ENCODE measurements at places on chromosomes 4 and X.

GRCh38 chr4:14284578-14284977 is 657.1 kb upstream of the BOD1L1 start:
- no peak for DNase-seq

DNA sequence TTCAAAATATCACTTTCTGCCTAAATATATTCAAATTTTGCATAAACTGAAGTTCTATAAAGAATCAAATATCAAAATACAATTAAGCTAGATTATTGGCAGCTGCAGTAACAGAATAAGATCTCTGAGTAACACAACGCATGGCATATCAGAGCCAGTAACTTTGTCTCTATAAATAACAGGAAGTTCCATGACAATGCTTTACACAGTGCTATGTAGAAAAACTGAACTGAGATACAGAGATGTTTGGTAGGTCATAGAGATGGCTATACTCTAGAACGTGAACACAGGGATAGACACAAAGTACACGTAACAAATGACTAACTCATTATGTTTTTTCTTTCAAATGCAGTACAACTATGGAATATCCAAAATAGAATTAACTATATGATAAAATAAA is 18.2 kb downstream of the UBE2D3 start:
- DNase-seq: no peak

DNA sequence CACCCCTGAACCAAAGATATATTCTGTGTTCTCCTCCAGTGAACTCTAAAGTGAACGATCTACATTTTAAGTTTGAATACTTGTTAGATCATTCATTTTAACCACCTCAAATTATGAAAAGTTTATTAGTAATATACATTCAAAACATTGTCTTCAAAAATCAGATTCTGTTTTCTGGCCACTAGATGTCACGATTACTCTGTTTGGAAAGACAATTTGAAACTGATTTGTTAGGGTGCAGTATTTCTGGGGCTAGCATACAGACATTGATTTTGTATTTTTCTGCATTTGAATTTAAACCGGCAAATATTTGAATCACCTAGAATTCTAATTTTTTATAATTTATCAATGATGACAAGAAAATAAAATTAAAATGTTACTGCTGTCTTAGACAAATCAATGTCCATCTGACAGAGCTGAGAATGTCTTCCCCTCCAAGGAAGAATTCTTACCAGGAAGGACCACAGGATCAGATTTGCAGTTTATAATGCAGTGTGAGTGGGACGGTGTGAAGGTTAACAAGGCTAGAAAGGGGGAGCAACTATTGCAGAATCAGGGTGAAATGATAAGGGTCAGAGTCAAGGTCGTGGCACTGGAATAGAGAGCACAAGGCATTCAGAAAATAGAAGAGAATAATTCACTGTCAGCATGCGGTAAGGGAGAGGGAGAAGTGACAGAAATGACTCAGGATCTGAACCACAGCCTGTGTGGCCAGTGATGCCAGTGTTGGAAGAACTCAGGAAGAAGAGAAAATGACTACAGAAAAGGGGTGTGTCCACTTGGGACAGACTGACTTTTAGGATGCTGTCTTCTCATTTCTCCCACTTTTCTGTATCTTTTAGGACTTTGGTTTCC is 91.6 kb downstream of the ANXA10 start:
- DNase-seq: no peak

GRCh38 chr4:35820003-35820402 is 424.3 kb downstream of the ARAP2 start:
- no peak for DNase-seq

- DNase-seq: no peak
These were observed 50.9 kb downstream of the TSPAN7 start for GRCh38 chrX:38612281-38612680.

GRCh38 chr4:98691588-98691987 is 33.2 kb upstream of the TSPAN5 start:
- no peak for DNase-seq

DNA sequence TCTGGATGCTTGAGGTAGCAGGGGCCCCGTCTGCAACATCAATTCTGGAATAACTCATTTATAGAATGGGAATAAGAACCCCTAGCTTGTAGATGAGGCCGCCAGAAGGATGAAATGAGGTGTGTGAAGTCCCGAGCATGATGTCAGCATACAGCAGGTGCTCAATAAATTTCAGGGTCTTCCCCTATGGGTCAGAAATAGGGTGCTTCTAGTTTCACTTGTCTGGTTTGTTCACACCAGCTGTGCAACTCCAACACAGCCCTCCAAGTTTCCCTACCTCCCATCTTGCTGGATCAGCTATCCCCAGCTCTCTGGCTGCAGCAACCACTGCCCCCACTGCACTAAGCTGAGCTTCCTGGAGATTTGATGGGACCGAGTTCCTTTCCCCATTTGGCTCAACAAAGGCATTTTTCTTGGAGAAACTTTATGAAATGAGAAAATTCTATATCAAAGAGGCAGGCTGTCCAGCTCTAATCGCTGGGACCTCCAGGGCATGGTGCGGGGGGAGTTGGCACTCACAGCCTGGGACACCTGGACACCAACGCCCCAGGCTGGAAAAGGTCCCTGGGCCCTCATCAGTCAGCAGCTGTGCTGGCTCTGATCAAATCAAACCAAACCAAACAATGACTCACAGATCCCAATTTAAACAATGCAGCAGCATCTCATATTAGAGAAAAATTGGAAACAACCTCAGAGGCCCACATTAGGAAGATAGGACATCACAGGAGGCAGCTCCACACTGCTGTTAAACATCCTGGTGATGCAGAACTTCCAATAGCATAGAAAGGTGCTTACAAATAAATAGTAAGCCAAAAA is 13.3 kb downstream of the SLC2A9 start:
- DNase-seq: no peak

DNA sequence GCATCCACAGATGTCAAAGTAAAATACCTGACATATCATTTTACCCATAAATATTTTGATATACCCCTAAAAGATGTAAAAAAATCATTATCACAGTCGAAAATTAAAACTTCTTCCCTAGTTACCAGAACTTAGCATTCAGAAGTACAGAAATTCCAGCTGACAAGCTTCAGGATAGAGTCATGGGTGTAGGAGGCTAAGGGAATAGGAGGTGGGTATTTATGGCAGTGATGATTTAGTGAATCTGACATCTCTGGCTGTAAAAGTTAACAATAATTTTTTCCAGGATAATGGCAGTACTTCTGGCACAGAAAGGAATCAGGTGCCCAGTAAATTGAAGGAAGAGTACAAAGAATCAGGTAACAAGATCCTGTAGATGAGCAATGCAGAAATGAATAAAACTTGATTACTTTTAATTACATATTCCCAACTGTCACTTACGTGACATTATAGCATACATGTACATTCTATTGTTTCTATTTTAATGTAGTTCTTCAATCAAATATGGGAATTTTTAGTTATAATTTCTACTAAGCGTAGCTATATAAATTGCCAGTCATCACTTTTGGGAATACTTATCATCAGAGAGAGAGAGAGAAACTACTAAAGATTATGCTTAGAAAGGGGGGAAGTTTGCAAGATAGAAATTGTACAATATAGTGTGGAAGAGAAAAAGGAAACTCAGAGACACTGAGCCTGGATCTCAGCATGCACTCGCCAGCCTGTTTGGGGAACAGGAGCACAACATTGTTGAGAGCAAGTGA is 143.4 kb downstream of the TMEM144 start:
- DNase-seq: no peak

DNA sequence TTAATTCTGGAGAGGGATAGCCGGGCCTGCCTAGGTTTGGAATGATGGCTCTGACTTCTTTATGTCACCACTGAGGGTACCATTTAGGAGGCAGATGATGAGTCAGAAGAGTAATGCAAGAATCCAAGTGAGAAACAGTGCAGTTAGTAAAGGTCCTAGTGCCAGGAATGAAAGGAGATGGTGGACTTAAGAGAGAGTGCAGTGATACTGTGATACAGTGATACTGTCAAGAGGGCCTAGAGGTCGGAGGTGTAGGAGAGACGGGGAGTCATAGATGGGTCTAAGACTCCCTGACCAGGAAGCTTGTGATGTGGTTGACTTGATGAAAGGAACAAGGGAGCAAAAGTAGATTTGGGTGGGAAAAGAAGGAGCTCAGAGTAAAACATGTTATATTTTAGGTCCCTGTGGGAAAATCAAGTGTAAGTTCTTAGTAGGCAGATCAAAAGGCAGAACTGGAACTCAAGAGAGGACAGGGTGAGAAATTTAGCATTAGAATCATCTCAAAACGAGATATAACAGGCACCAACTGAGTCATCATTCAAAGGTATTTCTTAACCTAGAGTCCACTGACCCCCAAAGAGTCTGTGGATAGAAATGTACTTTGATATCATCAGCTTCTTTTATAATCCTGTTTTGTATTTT is 85.0 kb downstream of the NFKB1 start:
- no peak for DNase-seq

DNA sequence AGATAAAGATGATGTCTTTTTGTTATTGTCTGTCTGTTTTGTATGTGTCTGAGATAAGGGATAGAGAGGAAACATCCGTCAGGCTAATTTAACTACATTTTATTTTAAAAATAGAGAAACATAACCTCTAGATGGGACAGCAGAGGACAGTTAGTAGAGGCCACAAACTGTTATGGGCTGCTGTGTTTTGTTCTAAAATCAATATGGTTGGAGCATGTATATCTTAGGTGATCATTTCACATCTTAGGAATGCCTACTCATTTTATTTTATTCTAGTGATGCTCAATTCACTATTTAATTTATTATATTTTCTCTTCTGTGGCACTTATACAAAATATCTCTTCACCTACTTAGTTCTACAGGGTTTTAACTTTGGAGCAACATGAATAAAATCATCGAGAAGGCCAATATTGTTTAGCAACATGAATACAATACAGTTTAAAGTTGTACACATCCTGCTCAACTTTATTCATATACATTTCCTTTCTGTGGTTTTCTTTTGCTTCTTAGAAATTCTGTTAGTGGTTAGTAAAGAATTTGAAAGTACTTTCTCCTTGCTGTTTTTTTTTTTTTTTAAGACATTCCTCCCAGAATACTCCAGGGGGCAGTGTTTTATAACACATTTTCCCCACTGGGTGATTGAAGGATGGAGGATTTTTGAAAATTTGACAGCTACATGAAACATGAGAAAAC is 392.9 kb downstream of the UNC5C start:
- no peak for DNase-seq

- no peak for DNase-seq
These were observed 162.0 kb upstream of the EOLA2 start for GRCh38 chrX:150100261-150100660.

GRCh38 chr4:40675166-40675565 is 45.5 kb upstream of the RBM47 start:
- no peak for DNase-seq

DNA sequence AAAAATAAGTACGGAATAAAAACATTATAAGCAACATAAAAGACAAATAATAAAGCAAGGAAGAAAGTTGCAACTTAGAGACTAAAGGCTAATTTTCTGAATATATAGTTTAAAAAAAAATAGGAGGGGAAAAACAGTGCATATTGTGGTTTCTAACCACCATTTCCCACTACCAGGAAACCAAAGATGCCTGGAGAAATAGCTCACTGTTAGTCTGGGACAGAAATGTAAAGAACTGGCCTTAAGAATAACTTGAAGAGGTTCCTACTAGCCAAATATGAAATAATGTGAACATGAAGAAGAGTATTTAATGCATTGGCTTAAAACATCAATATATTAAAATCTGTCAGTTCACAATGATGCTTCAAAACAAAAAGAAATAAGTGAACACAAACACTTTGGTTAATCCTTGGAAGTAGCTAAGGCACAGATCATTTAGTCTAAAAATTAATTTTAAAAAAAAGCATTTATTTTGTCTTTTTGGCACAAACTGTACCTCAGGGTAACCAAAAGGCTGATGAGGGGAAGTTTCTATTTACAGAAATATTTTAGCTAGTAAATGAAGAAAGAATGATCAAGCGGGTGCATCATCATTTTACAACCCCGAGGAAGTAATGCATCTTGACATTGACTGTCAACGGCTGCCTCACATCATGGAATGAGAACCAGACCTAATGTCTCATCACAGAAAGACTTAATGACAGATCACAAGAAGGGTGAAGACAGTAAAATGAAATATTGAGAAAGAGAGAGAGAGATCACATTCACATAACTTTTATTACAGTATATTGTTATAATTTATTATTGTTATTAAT is 297.2 kb upstream of the LDB2 start:
- no peak for DNase-seq

DNA sequence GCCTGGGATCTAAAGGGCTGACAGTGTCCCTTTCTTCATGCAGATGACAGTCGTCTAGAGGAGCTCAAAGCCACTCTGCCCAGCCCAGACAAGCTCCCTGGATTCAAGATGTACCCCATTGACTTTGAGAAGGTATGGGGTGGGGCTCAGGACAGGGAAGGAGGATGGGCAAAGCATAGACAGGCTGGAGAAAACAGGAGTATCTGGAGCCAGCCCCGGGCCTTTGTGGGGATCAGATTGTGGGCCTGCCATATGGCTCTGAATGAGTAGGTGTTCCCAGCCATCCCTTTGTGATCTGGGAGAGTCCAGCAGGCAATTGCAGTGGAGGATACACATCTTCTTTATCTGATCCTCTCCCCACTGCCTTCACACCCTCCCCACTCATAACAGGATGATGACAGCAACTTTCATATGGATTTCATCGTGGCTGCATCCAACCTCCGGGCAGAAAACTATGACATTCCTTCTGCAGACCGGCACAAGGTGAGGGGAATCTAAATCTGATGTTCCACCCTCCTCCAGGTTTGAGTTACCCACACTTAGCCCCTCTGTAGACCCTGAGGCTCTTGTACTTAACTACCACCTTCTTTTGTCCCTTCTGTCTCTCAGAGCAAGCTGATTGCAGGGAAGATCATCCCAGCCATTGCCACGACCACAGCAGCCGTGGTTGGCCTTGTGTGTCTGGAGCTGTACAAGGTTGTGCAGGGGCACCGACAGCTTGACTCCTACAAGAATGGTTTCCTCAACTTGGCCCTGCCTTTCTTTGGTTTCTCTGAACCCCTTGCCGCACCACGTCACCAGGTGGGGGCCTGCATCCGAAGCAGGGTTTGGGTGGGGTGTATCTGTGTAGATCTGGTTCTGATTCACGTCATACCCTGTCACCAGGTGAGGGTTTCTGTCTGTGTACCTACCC is 5.8 kb upstream of the CDK16 start:
- no peak for DNase-seq

- no peak for DNase-seq
These were observed 17.2 kb upstream of the PDLIM5 start for GRCh38 chr4:94434505-94434904.

GRCh38 chr4:97139791-97140190 is 1003.5 kb downstream of the STPG2 start:
- no peak for DNase-seq

DNA sequence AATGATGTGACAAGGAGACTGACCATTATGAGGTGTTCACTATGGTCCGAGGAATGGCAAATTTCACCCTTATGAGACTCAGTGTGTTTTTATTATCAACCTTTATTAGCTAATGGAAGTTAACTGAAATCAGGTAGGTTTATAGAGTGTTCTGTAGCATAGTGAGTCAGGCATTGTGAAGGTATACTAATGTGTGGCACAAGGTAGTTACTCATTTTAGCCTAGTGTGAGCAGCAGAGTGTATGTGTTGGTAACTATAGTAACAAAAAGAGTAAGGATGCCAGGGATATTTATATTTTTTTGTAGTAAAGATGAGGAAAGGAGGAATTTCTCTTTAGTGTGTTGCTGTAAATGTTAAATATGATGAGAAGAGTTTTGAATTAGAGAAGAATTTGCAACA is 12.0 kb downstream of the PDLIM5 start:
- no peak for DNase-seq
